ENCODE measurements at places on chromosomes 3 and 15. TPM values are rescaled to one million over a fixed set of nuclear protein-coding genes. Genes with fewer than 3 reads are reported as not detected.

Gene COLQ
- total RNA-seq: 1.5 TPM

GRCh38 chr15:65156692-65157091 is 23.1 kb upstream of the PDCD7 start:
- no peaks in the 10 kb centered on the region for H3K27me3 ChIP-seq
- H3K4me1 ChIP-seq: no peaks in the 10 kb centered on the region
- no peak overlapping the region for H3K4me3 ChIP-seq
- DNase-seq: no peak
- peaks cover 3% of the 10 kb centered on the region for H3K36me3 ChIP-seq

DNA sequence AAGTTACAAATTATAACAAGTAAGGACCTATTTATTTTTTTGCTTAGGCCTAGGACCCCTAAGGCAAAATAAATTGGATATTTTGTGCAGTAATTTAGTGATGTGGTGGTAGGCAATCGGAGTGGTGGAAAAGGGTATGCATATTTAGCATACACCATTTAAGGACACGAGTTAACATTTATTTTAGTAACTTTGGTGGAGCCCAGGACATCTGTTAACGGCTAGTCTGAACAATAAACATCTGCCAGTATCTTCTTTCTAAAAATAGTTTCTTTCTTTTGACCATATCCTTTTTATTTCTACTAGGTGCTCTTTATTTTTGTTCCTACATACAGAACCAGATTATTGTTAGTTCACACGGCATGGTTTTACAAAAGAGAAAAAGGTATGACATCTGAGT is 326.3 kb downstream of the CHL1 start:
- H3K36me3 ChIP-seq: no peaks in the 10 kb centered on the region
- no peaks in the 10 kb centered on the region for H3K27me3 ChIP-seq
- H3K4me3 ChIP-seq: no peak overlapping the region
- no peak overlapping the region for H3K27ac ChIP-seq

GRCh38 chr3:119783255-119783654 is 1.4 kb downstream of the NR1I2 start:
- no peaks in the 10 kb centered on the region for H3K27me3 ChIP-seq
- no peaks in the 10 kb centered on the region for H3K36me3 ChIP-seq
- H3K4me1 ChIP-seq: no peaks in the 10 kb centered on the region
- DNase-seq: no peak
- H3K27ac ChIP-seq: no peak overlapping the region

DNA sequence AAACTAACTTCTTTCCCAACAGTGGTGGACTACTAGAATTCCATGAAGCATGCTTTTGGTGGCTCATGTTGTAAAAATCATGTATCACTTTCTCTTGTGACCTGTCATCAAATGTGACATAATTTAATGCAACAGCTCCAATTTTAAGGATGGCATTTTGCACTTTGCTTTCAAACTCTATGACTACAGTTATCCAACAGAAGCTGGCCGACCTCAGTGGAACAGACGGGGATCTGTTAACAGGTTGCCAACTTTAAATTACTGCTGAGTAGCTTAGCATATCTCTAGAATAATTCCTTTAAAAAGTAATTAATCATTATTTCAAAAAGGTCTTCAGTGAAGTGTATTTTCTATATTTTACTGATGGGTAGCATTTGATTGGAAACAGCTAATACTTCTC is 907.4 kb downstream of the FHIT start:
- H3K27ac ChIP-seq: no peak overlapping the region
- DNase-seq: no peak
- no peaks in the 10 kb centered on the region for H3K27me3 ChIP-seq
- no peaks in the 10 kb centered on the region for H3K4me1 ChIP-seq
- H3K4me3 ChIP-seq: no peak overlapping the region

GRCh38 chr3:127982155-127982554 is 67.1 kb downstream of the KBTBD12 start:
- H3K27ac ChIP-seq: no peak overlapping the region
- H3K27me3 ChIP-seq: no peaks in the 10 kb centered on the region
- no peak for DNase-seq
- no peaks in the 10 kb centered on the region for H3K4me1 ChIP-seq
- no peaks in the 10 kb centered on the region for H3K36me3 ChIP-seq

DNA sequence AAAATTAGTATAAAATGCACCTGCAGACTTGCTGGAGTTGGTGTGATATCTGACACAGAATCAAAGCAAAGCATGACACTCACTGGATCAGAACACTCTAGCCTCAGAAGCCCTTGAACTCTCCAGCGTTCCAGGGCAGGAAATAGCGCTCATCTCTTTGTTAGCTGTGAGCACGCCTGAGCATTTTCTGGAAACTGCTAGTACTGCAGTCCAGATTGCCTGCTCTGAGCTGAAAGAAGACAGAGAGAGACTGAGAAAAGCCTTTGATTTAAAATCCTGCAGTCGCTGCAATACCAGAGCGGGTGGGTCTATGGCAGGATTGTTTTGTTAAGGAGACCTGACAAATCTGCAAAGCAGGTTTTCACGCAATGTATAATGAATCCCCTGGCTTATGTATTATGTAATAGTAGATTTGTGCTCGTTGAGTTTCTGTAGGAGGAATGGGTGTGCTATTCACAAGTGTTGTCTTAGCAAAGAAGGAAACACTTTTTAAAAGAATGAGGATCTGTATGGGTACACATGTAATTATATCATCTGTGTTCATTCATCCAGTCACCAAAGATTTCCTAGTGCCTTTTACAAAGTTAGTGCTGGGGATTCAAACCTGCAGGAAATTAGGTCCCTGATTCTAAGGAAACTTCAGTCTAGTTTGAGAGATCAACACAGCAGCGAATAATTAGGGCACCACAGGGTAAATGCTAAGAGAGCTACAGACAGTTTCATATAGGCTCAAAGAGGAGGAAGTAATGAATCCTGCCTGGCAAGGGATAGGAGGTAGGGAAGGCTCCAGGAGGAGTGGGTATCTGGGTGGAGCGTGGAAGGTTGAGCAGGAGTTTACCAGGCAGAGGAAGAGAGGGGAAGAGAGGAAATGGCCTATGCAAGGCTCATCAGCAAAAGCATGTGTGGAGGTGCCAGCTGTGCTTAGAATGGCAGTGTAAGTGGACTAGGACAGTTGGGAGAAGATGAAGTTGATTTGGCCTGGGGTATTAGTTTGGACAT is 26.1 kb upstream of the MGLL start:
- no peak for DNase-seq
- no peaks in the 10 kb centered on the region for H3K4me1 ChIP-seq
- no peaks in the 10 kb centered on the region for H3K27me3 ChIP-seq
- no peak overlapping the region for H3K27ac ChIP-seq
- H3K36me3 ChIP-seq: no peaks in the 10 kb centered on the region
